ENCODE measurements at places on chromosomes 11 and 22.

GRCh38 chr11:41145420-41145819, 314.0 kb downstream of the LRRC4C start:
- DNase-seq = no peak

DNA sequence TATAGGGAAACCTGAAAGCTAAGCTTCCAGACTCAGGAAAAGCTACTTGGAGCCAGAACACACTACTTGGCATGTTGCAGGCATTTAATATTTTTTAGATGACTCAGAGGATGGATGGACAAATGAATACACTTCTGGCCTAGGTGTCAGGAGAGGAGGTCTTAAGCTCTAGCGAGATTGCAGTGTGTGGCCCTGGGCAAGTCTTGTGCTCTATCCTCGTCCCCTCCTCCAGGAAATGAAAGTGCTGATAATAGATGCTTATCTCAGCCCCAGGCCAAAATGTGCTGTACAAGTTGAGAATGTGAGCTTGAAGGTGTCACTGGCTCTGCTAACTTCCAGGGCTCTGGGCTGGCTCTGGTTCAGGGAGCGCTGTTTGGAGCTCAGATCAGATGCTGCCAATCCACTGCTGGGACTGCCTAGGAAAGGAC, 136.3 kb downstream of the PKNOX2 start:
- DNase-seq = no peak

- DNase-seq = no peak
Measured at GRCh38 chr11:75576499-75576918, 14.5 kb downstream of the SERPINH1 start.

DNA sequence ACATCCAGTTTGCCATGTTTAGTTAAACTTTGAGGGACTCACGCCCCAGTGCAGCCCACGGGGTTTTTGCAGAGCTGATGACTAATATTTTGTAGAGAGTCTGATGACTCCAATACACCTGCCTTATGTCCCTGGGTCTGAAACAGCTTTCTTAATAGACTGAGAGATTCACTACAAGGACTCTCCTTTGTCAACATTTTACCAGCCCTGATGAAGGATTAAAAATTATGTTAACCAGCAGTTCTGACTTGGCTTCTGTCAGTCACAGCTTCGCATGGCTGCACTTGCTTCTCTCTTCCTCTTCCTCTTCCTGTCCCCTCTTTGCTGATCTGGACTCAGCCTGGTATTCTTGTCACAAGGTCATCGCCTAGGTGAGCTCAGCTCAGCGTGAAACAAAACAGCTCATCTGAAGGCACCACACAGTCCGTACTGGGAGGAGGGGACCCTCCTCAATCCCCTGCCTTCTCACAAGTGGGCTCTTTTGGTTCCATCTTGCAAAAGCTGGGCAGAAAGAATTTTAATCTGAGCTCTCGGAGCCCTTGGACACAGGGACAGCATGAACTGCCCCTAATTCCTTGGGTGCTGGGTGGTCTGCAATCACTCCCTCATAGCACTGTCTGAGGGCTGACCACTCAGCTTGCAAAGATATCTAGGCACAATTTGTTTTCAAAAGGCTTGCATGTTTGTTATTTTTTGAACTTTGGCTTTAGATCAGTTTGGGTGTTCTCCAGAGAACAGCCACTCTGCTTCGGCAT, 38.1 kb upstream of the POU2AF1 start:
- no peak for DNase-seq

- DNase-seq = no peak
Measured at GRCh38 chr22:38034278-38034882, 22.8 kb upstream of the PICK1 start.

- DNase-seq = no peak
Measured at GRCh38 chr11:82960779-82961143, 59.2 kb downstream of the DDIAS start.

DNA sequence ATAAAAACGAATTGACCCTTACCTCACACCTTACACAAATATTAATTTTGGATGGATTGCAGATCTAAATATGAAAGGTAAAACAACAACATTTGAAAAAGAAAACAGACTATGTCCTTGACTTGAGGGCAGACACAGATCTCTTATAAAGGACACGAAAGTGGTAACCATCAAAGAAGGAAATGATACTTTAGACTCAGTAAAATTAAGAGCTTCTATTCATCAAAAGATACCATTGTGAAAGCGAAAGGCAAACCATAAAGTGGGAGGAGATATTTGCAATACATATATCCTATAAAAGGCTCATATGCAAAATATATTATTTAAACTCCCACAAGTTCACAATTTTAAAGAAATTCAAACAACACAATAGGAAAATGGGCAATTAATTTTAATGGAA, 5.0 kb downstream of the HEPACAM start:
- DNase-seq = no peak

GRCh38 chr11:70729949-70730348, 331.6 kb downstream of the CTTN start:
- no peak for DNase-seq

- no peak for DNase-seq
Measured at GRCh38 chr11:60809249-60809648, 24.1 kb downstream of the MS4A10 start.

DNA sequence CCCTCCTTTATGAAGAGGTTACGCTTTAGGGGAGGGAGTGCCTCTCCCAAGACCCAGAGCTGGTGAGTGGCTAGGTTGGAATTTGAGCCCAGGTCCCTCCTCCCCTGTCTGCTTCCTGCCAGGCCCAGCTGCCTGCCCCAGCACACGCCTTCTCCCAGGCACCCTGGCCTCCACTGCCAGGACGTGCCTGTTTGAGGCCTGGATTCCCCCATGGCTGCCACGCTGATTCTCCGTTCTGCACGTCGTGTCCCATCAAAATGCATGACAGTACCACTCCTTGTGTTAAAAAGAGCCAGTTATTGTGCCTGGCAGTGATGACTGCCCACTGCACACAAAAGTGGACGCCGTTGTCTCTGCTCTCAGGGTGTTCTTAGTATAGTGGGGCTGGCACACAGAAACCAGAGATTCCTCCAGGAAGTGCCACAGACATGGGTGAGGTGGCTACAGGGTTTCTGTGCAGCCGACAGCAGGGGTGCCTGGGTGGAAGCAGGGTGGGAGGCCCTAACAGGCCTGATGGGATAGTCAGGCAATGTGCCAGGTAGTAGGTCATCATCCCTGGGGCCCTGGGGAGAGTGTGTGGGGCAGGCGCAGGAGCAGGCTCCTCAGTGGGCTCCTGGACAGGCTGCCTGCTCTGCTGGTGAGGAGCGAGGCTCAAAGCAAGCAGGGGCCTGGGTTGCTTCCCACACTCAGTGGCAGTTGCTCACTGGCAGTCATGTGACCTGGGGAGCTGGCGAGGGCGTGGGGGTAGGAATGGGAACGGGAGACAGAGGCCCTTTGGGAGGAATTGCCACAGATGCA, 24.2 kb downstream of the MED15 start:
- no peak for DNase-seq

DNA sequence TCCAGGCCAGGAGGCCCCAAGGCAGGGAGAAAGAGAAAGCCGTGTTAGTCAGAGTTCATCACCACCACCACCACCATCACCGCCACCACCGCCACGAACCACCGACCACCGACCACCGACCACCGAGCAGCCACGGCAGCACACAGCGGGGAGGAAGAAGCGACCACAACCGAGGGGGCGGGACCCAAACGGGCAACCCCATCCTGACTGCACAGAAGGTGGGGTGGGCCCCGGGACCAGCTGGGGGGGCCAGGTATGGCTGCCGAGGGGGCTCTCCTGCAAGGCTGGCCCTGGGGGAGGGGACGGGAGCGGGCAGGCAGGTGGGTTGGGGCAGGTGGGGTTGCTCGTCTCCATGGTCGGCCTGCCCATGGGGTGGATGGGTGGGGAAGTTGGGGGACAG, 34.2 kb downstream of the SYT7 start:
- DNase-seq = no peak

DNA sequence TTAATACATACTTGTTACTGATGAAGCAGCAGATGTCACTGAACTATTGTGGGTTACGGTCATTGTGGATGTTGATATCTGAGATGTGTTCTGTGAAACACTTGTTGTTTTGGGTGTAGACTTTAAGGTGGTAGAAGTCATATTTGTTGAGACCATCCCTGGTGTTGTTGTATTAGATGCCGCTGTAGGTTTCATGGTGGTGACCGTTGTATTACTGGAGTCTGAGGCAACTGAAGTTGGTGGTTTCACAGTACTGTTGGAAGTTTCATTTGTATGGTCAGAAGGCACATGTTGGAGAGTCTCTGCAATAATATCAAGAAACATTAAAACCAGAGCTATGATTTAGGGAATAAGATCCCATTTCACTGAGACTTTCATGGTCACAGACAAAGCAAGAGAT, 50.7 kb downstream of the TMEM123 start:
- no peak for DNase-seq

DNA sequence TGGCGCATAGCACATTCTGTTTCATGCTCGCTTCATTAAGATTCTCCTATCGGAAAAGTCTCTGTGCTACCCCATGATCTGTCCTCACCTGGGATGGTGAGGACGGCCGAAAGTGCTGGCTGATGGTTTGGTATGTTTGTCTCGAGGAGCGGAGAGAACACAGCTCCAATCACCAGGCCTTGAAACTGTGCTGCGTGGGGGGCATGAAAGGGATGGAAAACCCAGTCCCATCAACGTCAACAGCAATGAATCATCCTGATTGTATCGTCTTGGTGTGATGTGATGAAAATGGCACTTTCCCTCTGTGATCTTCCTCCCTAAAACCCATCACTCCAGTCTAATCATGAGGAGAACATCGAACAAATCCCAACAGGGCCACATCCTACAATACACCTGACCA, 8.4 kb downstream of the FXYD6 start:
- no peak for DNase-seq

GRCh38 chr11:113461639-113462038, 13.6 kb downstream of the DRD2 start:
- no peak for DNase-seq

DNA sequence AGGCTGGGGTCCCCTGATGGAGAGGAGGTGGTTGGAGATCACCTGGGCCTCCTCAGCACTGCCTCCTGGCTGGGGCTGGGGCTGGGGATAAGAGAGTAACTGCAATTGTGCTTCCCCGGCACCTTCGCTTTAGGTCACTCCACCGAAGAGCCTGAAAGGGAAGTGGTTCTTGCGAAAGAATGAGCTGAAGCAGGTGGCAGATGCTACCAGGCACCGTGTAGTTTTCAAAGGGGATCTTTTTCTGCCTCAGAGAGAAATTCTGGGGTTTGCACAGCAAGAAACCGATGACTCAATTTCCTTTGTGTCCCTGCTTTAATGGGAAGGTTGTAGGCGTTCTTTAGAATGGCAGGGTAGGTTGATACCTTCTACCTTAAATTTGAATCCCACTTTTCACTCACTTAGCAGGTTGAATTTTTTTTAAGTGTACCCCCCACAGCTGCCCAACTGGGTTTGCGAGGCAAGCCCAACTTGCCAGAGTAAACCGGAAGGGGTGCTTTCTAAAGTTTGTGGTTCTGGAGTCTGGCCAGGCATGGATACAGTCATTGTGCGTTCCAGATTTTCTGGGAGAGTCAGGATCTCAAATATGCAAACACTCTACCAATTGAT, 5.3 kb downstream of the CD44 start:
- DNase-seq = no peak

GRCh38 chr11:112115386-112115785, 28.7 kb downstream of the SDHD start:
- DNase-seq = no peak

DNA sequence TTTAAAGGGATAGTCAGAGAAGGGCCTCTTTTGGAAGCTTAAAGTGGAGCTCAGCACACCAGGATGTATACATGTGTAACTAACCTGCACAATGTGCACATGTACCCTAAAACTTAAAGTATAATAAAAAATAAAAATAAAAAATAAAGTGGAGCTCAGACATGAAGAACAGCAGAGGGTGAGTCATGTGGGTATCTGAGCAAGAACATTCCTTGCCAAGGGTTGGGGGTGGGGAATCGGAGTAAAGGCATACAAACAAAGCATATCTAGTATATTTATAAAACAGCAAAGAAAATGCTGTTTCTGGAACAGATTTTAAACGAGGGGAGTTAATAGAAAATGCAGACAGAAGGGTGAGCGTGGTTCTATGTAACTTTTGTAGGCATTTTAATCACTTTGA, 562.6 kb upstream of the ANO3 start:
- no peak for DNase-seq

- DNase-seq = no peak
Measured at GRCh38 chr11:59200423-59200746, 12.3 kb downstream of the MPEG1 start.

DNA sequence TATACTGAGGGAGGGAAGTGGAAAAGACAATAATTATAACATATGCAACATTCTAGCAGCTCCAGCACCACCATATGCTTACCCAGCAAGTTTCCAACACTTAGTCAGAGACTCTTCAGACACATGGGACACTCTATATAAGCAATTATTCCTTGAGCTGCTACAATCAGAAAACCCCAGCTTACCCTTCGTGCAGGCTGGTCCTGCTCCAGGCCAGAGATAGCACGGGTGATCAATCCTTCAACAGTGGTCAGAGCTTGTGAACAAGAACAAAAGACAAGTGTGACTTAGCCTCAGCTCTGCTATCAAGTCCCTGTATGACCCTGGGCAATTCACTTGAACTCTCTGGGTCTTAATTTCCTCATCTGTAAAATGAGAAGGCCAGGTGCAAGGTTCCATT, 1.5 kb downstream of the ZPR1 start:
- DNase-seq = no peak

GRCh38 chr11:12175694-12176241, 65.4 kb downstream of the MICAL2 start:
- DNase-seq = no peak

GRCh38 chr22:46472722-46473016, 64.8 kb downstream of the CELSR1 start:
- no peak for DNase-seq

GRCh38 chr22:40797427-40797826, 21.7 kb downstream of the SLC25A17 start:
- no peak for DNase-seq

All from glutamatergic neuron (in vitro differentiated cells).